CD4-positive, alpha-beta T cell treated with Interleukin-17A for 1 hour (primary cell): ENCODE measurements at places on chromosomes 16 and 17.

GRCh38 chr16:63230421-63231040 lies 1194.3 kb upstream of the CDH8 start:
- no peak for DNase-seq

DNA sequence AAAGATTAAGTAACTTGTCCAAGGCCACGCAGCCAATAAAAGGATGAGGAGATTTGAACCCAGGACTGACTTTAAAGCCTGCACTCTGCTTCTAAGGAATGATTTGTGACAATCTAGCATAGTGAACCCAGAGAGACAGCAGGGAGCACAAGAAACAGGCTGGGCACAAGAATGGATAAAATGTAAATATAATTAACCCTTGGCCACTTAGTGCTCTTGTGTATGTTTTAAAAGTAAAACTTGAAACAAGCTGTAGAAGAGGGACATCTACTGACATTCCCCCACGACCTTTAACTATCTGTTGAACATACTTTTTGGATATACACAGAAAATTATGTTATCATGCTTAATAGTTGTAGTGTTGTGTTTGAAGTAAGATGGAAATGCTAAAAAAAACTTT lies 141.9 kb upstream of the PMFBP1 start:
- no peak for DNase-seq

- no peak for DNase-seq
These were observed 180.5 kb upstream of the ZNF469 start for GRCh38 chr16:88202207-88202745.

DNA sequence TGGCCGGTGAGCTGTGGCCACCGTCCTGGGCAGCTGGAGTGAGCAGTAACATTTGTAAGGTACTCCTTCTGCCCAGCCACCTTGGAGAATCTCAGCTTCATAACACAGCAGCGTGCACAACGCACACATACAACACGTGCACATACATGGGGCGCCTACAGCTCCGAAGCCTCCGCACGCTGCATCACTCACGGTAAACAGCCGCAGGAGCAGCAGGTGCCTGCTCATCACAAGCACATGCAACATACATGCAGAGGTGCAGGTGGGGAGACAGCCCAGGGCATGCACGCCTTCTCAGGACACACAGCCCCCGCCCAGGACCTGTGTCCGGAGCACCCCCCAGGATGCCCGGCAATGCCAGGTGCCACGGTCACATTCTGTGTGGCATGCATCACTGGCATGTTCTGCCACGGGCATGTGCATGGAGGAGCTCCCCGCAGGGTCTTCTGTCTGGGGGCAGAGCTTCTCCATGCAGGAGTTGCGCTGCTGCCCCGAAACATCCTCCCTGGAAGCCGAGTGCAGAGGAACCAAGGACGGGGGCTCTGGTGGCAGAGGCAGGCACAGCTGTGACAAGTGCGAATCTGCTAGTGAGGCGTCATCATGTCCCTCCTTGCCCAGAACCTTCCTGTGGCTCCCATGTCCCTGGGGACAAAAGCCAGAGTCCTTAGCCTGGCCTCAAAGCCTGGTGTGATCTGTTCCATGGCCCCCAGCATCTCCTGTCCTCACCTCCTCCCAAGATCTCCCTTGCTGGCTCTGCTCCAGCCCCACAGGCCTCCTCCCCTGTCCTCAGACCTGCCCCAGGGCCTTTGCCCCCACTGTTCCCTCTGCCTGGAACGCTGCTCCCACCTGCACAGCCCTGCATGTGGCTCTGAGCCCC lies 184.0 kb upstream of the GSE1 start:
- DNase-seq, result no peak

DNA sequence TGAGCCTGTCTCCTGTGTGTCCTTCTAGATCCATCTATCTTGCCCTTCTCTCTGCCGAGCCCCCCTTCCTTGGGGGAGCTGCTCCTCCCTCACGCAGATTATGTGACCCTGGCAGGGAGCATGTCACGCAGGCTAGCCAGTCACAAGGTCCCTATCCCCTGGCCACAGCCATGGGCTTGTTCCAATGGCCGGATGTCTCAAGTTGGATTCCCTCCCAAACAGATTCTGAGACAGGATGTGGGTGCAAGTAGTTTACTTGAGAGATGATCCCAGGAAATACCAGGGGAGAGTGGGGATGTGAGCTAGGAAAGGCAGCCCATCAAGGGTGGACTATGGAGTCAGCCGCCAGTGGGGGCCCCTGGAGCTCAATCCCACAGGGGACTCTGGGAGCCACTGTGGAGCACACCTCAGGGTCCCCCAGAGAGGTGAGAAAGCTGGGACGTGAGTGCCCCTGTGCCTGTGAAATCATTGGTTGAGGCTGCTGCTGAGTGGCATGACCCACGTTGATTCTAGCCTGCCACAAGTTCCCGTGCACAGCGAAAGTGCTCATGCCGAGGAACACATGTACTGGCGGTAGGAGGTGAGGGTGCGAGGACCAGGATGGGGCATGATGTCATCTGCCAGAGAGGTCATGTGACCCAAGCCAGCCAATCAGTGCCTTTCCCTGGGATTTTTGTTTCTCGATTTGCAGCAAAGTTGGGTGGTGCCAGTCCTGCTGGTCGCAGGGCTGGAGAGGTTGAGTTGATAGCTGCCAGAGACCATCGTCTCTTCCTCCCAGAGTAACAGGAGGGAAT lies 6.4 kb upstream of the CRISPLD2 start:
- no peak for DNase-seq

GRCh38 chr16:16973707-16974591 lies 496.8 kb downstream of the XYLT1 start:
- no peak for DNase-seq
